ENCODE measurements at places on chromosomes 12 and 14.

GRCh38 chr12:53603804-53604203 is 22.4 kb downstream of the ATF7 start:
- DNase-seq = no peak

DNA sequence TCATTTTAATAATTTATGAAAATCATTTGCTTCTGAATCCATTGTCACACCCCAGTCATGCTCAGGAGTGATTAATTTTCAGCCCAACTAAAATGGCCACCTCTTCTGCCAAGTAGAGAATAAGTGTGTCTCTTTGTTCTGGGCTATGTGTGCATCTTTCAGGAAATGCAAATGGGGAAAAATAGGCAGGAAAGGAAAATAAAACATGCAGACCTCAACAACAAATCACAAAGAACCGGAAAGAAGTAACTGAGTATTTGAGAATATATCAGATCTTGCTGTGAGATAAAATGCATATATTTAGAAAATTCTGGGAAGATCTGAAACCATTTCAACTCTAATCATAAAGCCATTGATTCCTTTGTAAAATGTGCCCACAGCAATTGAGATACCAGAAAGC is 763.9 kb downstream of the GALC start:
- no peak for DNase-seq

- no peak for DNase-seq
Measured at GRCh38 chr12:45987340-45987727, 3.0 kb downstream of the SCAF11 start.

- peak; percentile 92 for DNase-seq
Measured at GRCh38 chr14:75343911-75344310, 65.3 kb downstream of the FOS start.

DNA sequence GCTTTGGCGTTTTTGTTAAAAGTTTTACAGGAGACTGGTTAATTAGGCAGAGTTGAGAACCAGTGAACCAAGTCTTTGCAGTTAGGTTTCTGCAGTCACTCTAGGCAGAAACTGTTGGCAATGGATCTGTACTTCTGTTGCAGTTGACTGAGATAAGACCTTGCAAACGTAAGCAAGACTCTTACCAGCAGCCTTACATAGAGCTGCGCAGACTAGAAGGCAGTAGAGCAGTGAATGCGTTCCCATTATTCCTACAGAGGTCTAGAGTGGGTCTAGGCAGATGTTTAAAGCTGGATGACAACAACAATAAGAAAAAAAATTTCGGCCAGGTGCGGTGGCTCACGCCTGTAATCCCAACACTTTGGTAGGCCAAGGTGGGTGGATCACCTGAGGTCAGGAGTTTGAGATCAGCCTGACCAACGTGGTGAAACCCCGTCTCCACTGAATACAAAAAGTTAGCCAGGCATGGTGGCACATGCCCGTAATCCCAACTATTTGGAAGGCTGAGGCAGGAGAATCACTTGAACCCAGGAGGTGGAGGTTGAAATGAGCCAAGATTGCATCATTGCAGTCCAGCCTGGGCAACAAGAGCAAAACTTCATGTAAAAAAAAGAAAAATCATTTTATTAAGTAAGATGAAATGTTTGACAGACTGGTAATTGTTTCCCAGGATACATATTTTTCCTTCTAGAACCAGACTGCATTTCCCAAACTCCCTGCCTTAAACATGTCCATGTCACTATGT is 12.3 kb downstream of the RNASE9 start:
- DNase-seq = no peak

- DNase-seq = peak; percentile 23
Measured at GRCh38 chr12:67716817-67717216, 68.3 kb downstream of the DYRK2 start.

DNA sequence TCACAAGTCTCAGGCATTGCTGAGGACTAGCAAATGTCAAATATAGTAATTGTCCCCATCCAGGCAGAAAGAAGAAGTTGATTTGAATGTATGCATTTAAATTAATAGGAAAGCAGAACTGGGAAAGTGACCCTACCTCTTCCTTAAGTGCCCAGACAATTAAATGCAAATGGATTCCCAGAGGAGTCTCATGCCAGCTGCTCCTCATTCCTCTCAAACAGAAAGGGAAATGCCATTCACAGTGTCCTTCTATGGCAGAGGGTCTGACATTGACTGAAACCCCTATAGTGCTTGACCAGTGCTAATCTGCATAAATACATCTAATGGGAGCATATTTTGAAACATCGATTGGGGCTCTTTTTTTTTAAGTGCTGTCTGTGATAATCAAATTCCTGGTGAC is 292.4 kb upstream of the SEL1L start:
- no peak for DNase-seq

DNA sequence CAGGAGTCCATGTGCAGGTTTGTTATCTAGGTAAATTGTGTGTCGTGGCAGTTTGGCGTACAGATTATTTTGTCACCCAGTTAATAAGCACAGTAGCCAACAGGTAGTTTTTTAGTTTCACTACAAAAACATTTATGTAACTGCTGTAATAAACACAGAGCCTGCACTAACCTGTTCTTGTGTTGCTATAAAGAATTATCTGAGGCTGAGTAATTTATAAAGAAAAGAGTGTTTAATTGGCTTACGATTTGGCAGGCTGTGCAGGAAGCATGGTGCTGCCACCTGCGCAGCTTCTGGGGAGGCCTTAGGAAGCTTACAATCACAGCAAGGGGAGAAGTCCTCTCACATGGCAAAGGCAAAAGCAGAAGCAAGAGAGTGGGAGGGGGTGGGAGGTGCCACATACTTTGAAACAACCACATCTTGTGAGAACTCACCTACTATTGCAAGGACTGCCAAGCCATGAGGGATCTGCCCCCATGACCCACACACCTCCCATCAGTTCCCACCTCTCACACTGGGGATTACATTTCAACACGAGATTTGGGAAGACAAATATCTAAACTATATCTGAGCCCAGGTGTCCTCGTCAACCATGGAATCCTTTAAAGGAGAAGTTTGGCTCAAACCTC is 266.4 kb upstream of the GRIP1 start:
- DNase-seq = no peak

- DNase-seq = no peak
Measured at GRCh38 chr12:48017496-48017895, 13.2 kb upstream of the COL2A1 start.

- DNase-seq = no peak
Measured at GRCh38 chr12:77553976-77554619, 276.6 kb upstream of the NAV3 start.

GRCh38 chr14:49641697-49642129 is 6.7 kb upstream of the DNAAF2 start:
- no peak for DNase-seq

DNA sequence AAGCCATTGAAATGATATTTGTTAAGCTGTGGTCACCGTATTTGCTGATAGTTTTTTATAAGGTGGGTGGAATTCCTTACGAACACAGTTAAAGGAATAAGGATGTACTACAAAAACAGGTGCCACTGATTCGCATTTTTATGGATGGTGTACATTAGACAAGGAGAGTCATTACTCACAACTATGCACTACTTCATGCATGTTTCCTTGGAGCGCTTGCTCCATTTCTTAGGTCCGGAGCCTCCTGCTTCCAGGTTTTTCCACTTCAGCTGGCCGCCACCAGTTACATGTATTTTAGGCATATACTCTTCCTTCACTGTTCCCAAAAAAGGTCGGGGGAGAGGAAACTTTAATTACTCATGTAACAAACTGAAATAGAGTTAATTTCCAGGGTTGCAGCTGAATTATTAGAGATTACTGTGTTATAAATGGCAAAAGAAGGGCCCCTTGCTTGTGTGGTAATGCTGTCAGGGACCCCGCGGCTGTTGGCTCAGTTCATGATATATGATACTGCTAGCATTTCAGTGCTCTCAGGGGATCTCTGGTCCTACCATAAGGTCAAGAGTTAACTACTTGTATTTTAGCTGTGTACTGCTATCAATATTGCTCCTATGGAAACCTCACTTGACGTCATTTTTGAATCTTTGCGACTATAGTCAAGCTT is 454.7 kb downstream of the NPAS3 start:
- DNase-seq = no peak

GRCh38 chr14:74515891-74516412 is 22.4 kb downstream of the ISCA2 start:
- no peak for DNase-seq

GRCh38 chr12:106769546-106769945 is 4.9 kb upstream of the RIC8B start:
- peak; percentile 35 for DNase-seq

- DNase-seq = peak; percentile 85
Measured at GRCh38 chr14:55514819-55515490, 65.1 kb upstream of the KTN1 start.

DNA sequence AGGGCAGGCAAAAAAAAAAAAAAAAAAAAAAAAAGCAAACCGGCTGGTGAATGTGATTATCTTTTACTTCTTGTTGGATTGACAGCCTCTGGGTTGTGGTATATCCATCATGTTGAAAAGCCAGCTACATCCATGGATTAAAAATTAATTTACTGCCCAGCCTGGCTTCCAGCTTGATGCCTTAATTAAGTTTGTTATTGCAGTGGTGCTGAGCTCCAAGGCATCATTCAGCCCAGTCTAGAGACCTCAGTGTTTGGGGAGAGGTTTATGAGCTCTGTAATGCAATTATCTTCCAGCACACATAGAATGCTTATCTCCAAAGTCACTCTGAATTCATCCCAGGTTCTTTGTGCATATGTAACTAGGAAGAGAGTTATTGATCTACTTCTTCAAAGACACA is 114.8 kb downstream of the RIMBP2 start:
- DNase-seq = no peak

DNA sequence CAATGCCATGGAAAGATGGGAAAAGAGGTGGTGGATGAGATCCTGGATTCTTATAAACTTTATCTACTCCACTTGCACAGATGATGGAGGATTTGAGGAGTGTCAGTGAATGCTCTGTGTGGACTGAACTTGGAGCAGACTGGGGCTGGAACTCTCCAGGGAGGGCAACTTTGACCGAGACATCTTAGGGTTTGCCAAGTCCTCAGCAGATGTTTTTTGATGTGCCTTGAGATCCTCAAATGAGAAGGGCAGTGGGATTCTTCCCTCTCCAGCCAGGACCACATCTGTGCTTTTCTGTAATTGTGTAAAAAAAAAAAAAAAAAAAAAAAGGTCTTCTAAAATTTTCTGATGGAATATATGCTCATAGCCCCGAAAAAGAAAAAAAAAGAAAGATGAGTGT is 23.0 kb upstream of the MYL2 start:
- DNase-seq = no peak

GRCh38 chr12:89353188-89353822 is 1.0 kb upstream of the DUSP6 start:
- DNase-seq = peak; percentile 40

- no peak for DNase-seq
Measured at GRCh38 chr12:68614105-68614679, 3.5 kb downstream of the RAP1B start.

GRCh38 chr14:40398981-40399380 is 966.7 kb upstream of the FBXO33 start:
- no peak for DNase-seq

- no peak for DNase-seq
Measured at GRCh38 chr14:48430805-48431204, 755.4 kb upstream of the MDGA2 start.

DNA sequence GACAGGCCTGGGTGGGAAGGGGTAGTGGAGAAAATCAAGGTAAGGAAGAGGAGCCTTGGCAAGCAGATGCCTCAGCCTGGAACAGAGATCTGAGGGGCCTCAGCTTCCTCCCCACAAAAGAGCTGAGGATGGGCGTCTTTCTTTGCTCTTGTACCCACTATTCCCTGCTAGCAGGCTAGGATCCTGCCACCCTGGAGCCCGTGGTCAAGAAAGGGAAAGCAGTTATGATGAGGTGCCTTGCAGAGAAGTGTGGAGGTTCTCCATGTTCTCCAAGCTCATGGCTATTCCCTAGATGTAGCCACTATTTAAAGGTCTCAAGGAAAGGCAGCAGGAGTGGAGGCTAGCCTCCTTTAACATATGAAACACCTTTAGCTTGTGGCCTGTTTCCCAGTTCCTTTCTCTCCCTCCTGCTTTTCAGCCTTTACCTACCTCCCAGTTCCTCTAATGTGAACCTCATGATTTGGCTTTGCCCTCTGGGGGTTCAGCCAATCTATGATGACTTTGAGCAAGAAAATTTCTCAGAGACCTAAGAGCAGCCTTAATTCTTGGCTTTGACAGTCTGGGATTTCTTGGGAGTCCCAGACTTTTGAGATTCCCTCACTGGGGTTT is 1.1 kb downstream of the IKZF4 start:
- DNase-seq = no peak

GRCh38 chr12:128829861-128830504 is 6.2 kb upstream of the SLC15A4 start:
- no peak for DNase-seq

GRCh38 chr14:81315341-81315740 is 84.8 kb downstream of the STON2 start:
- no peak for DNase-seq

- no peak for DNase-seq
Measured at GRCh38 chr14:95300002-95300696, 19.6 kb downstream of the CLMN start.

DNA sequence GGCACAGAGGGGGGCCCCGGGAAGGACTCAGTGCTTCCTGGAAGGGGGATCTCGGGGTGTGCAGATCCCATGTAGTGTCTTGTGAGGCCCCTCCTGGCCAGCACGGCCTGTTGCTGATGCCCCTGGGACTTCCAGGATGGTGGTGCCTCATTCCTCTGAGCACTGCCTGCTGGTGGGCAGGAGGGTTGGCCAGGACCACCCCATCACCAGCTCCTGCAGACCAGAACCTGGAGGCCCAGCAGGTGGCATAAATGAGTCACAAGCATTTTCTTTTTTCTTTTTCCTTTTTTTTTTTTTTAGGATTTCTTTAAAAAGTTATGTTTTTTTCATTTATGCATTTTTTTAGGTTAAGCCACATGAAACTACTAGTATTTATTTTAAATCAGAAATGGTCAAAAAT is 8.0 kb downstream of the MMP17 start:
- no peak for DNase-seq

- DNase-seq = no peak
Measured at GRCh38 chr12:26704684-26705460, 128.1 kb downstream of the ITPR2 start.

DNA sequence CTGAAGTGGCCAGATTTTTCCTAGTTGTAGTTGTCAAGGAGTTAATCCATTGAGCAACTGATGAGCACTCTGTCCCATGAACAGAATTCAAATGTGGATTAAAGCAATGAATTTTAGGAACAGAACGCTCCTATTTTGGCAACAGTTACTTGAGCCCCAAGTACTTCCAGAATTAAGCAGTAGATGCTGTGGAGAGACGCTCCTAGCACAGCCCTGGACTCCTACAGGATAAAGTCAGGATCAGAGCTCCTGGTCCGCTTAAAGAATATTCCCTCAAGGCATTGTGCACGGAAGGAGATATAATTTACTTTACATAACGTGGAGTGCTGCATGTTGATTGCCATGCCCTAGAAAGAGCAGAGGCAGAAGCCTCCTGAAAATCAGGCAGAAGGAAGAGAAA is 53.4 kb downstream of the FLRT2 start:
- no peak for DNase-seq

DNA sequence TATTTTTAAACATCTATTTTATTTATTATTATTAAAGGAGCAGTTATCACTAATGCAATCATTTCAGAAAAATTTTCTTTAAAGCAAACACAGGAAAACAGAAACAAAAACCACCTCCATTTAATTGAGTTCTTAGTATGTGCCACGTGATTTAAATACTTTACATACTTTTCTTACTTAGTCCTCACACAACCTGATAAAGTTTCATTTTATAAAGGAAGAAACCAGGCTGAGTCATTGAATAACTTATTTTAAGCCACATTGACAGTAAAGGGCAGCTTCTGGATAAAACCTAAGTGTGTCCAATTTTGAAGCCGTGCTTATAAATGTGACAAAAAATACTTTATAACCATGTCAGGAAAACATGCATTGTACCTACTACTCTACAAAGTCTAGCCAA is 57.1 kb upstream of the PCED1B start:
- peak; percentile 61 for DNase-seq
